CD4-positive, alpha-beta T cell treated with Interferon alpha-2 for 1 hour (primary cell): ENCODE measurements at places on chromosomes 12 and 14.

- no peak for DNase-seq
Measured at GRCh38 chr12:44889926-44890325, 13.8 kb upstream of the NELL2 start.

GRCh38 chr12:48004053-48004941 lies at the start of gene COL2A1:
Gene COL2A1, minus strand, starts transcription at chr12:48004476. Its CDS starts 155 bp downstream, at chr12:48004321.
- DNase-seq = no peak

DNA sequence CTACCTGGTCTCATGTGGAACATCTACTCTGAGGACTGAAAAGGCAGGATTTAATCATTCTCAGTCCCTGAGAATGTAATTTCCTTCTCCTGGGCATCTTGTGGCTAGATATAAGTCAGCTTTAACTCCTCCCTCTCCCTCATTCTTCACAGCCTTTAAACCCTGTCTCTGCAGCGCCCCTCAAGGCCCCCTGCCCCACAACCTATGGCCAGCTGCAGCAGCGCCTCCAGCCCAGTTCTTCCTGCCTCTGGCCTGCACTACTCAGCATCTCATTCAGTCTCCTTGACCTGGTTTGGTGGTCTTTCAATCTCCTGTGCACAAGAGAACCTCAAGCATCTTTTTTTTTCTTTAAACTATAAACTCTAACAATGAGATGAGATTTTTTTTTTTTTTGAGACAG lies 29.3 kb downstream of the NCKAP5L start:
- no peak for DNase-seq

DNA sequence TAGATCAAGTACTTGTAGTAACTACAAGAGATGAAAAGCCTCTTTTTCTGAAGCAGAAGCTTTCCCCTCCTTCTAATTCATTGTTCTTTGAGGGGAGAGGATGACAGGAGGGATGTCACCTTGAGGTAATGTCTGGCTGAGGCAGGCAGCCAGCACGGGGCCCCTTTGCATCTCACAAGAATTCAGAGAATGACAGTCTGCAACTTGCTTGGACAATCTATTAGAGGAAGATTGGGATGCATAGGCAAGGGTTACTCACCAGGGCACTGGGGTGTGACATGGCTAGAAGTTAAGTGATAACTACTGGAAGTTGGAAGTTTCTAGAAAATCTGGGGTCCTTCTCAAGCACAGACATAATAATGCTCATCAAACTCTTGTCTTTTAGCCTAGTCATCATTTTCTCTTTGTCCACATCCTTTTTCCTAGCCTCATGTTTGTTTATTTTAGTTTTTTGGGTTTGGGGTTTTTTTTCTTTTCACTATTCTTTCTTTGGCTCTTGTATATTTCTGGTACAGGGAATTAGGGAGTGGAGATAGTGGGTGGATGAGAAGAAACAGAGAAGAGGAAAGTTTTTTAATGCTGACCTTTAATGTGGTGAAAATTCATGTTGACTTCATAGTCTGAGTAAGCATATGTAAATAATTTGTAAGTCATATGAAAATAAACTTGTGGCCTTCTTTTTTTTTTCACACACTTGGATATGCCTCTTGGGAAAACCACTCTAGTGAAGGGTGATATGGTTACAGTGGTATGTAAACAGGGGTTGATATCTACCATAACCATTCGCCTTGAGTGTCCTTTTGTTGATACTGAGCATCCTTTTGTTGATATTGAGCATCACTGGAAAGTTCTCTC lies 55.1 kb downstream of the TTLL5 start:
- DNase-seq = no peak

DNA sequence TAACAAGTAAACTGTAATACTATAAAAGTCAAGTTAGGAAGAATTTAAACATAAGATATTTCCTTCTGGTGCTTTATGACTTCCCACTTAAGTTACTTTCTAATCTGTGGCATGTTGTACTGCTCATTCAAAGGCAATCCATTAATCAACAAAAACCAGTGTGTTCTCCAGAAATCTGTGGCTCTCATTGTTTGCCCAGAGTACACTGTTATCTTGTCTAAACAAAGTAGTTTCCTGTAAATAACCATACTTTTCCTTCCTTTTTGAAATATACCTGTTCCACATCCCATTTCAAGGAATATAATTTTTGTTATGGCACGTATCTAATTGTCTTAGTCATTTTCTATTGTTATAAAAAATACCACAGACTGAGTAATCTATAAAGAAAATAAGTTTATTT lies 184.1 kb downstream of the CCER1 start:
- no peak for DNase-seq
